Activated CD8-positive, alpha-beta T cell treated with anti-CD3 and anti-CD28 coated beads for 36 hours (primary cell): ENCODE measurements at places on chromosomes 12 and 14. TPM values are rescaled to one million over a fixed set of nuclear protein-coding genes. Genes with fewer than 3 reads are reported as not detected.

TOMM20L gene
- total RNA-seq: not detected

GZMB gene
- 1,779 TPM for total RNA-seq

CPM gene
- 3.0 TPM for total RNA-seq

LRRC10 gene
- total RNA-seq: not detected

SLC6A15 gene
- not detected for total RNA-seq

NGB gene
- not detected for total RNA-seq

MUCL1 gene
- total RNA-seq: not detected

DLGAP5 gene
- total RNA-seq: 84.0 TPM

GCN1 gene
- total RNA-seq: 130 TPM

CLEC2D gene
- total RNA-seq: 240 TPM

DNA sequence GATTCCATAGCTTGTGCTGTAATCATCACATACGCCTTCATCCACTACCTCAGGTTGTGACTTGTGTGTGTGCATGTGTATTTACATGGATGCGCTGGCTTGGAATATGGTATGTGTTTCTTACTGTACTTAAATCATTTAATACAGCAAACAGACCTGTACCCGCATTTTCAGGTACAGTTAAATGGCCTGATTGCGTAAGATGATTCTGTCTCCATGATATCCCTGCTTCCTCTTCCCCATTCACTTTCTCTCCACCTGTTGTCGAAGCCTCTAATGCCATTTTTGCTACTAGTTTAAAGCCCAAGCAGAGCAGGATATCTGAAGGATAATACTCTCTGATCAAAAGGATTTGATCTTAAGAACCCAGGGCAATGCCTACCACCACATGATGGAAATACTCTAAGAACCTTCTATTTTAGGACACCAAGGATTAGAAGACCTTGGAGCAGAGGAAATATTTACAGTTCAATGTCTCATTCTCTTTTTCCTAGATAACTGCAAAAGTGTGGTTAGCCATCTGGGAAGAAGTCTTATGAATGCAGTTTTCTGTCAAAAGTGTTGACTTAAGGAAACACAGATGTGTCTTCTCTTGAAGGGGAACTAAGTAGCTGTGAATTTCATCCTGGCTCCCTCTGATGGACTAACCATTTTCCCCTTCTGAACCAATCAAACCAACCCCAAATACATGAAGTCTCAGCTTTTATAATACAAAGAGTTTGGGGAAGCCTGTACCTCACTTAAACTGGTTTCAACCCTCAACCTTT is 78.7 kb downstream of the HELB start:
- no peaks in the 10 kb centered on the region for H3K27me3 ChIP-seq
- H3K4me1 ChIP-seq: no peaks in the 10 kb centered on the region
- H3K4me3 ChIP-seq: no peak overlapping the region
- H3K36me3 ChIP-seq: no peaks in the 10 kb centered on the region

- peaks cover 39% of the 10 kb centered on the region for H3K27me3 ChIP-seq
- H3K27ac ChIP-seq: peak overlapping the region; percentile 35
These were observed 6.0 kb downstream of the TMCC3 start for GRCh38 chr12:94644141-94644979.

GRCh38 chr14:92263681-92264080 is 59.3 kb upstream of the SLC24A4 start:
- peaks cover 12% of the 10 kb centered on the region for H3K4me1 ChIP-seq
- no peaks in the 10 kb centered on the region for H3K27me3 ChIP-seq
- DNase-seq: no peak
- no peak overlapping the region for H3K27ac ChIP-seq
- no peaks in the 10 kb centered on the region for H3K36me3 ChIP-seq
- no peak overlapping the region for H3K4me3 ChIP-seq

DNA sequence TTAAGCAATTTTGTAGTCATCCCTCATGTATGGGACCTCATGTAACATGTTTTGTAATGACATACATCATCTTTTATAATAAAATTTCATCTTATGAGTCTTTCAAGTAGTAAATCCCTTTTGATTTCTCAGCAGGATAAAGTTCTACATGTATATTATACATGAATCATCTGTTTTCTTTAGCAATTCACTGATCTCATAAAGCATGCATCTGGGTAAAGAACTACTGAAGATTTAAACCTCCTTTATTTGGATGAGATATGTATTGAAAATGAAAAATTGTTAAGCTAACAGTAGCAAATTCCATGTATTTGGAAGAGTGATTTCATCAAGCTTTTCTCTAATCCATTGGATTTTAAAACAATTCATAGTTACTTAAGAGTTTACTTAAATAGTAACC is 126.9 kb downstream of the KITLG start:
- no peaks in the 10 kb centered on the region for H3K4me1 ChIP-seq
- no peak overlapping the region for H3K4me3 ChIP-seq
- DNase-seq: no peak
- H3K27ac ChIP-seq: no peak overlapping the region
- H3K36me3 ChIP-seq: no peaks in the 10 kb centered on the region
- H3K27me3 ChIP-seq: no peaks in the 10 kb centered on the region

GRCh38 chr12:82326905-82327503 is 31.2 kb downstream of the CCDC59 start:
- H3K4me3 ChIP-seq: no peak overlapping the region
- no peak for DNase-seq
- H3K4me1 ChIP-seq: no peaks in the 10 kb centered on the region

DNA sequence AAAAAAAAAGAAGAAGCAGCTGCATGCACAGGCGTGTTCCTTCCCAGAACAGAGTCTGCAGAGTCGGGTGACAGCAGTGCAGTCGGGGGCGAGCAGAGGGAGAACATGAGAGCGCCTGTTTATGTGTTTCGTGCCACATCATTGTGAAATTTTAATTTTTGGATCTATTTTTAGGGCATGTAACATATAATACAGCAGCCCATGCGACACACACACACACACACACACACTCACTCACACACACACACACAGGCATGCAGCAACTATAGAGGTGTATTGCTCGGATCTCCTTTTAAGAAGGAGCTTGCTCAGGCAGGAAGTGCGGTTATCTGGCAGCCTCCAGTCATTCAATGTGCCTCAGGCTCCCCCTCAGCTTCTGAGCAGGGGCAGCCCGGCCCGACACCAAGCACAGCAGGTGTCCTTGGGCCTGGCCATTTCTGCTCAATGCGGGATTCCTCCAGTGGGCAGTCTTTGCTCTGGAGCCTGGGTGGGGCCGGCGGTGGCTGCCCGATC is 71.8 kb downstream of the ZNF664 start:
- peak; percentile 49 for DNase-seq
- H3K27me3 ChIP-seq: no peaks in the 10 kb centered on the region
- H3K4me3 ChIP-seq: no peak overlapping the region
- peaks cover 20% of the 10 kb centered on the region for H3K36me3 ChIP-seq
- peaks cover 5% of the 10 kb centered on the region for H3K4me1 ChIP-seq
- no peak overlapping the region for H3K27ac ChIP-seq

GRCh38 chr14:74917646-74918081 is 5.4 kb downstream of the RPS6KL1 start:
- H3K27me3 ChIP-seq: peaks cover 3% of the 10 kb centered on the region
- no peak for DNase-seq
- H3K36me3 ChIP-seq: no peaks in the 10 kb centered on the region

- DNase-seq: peak; percentile 4
- H3K36me3 ChIP-seq: no peaks in the 10 kb centered on the region
- H3K27ac ChIP-seq: no peak overlapping the region
- peaks cover 4% of the 10 kb centered on the region for H3K27me3 ChIP-seq
These were observed 25.5 kb upstream of the DTX1 start for GRCh38 chr12:113030875-113031525.

- no peak overlapping the region for H3K4me3 ChIP-seq
- DNase-seq: no peak
- H3K27me3 ChIP-seq: no peaks in the 10 kb centered on the region
- no peaks in the 10 kb centered on the region for H3K36me3 ChIP-seq
- no peak overlapping the region for H3K27ac ChIP-seq
These were observed 227.2 kb upstream of the TBX3 start for GRCh38 chr12:114911196-114911595.

DNA sequence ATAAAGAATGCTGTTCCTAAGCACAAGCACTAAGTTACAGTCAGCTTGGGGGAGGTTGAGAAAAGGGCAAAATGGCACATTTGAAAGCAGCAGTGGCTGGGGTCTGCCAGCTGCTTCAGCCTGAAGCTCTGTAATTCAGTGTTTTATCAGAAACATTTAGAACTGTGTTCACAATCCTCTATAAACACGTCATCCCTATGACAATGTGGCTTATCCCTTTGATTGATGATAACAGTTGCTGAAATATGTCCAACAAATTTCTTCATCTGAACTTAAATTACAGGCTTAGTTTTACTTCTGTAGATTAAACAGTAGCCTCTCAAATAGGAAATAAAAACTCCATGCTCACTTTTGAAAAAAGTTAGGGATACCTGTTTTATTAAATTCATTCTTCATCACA is 108.8 kb downstream of the VEZT start:
- H3K4me3 ChIP-seq: no peak overlapping the region
- DNase-seq: no peak
- H3K4me1 ChIP-seq: no peaks in the 10 kb centered on the region
- no peaks in the 10 kb centered on the region for H3K36me3 ChIP-seq

DNA sequence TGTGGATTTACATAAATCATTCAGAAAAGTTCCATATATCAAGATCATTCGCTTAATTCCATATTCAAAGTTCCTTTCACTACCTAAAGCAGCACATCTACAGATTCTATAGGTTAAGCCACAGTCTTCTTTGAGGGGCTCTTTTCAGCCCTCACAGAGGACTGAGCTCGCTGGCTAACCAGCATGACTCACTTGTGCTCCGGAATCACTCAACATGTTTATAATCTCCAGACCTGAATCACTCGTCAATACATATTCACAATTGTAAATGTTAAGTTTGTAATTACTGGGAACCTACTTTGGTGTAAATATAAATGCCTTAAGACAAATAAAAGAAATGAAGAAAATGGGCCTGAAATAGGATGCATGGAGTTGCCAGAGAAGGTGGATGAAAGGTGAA is 315.7 kb downstream of the TMEM132D start:
- no peaks in the 10 kb centered on the region for H3K27me3 ChIP-seq
- no peak overlapping the region for H3K27ac ChIP-seq
- DNase-seq: no peak
- no peaks in the 10 kb centered on the region for H3K4me1 ChIP-seq
- H3K4me3 ChIP-seq: no peak overlapping the region

DNA sequence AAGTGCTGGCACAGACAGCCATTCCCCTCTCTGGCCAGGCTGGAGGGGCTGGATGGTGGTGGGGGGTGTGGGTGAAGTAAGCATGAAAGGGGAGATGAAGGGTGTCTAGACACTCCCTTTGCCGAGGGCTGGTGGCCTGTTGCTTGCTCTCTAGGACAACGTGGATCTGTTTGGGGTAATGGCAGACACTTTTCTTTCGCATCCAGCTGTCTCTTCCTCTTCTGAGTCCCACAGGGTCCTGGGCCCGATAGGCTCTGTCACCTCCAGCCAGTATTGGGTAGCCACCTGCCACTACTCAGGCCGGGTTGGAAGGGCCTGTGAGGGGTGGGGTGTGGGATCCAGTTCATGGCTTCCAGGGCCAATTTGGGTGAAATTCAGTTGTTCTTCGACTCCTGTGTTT is 218.1 kb downstream of the CACNA1C start:
- H3K4me3 ChIP-seq: no peak overlapping the region
- H3K4me1 ChIP-seq: no peaks in the 10 kb centered on the region
- no peaks in the 10 kb centered on the region for H3K27me3 ChIP-seq
- no peak for DNase-seq
- H3K27ac ChIP-seq: no peak overlapping the region
- H3K36me3 ChIP-seq: no peaks in the 10 kb centered on the region

DNA sequence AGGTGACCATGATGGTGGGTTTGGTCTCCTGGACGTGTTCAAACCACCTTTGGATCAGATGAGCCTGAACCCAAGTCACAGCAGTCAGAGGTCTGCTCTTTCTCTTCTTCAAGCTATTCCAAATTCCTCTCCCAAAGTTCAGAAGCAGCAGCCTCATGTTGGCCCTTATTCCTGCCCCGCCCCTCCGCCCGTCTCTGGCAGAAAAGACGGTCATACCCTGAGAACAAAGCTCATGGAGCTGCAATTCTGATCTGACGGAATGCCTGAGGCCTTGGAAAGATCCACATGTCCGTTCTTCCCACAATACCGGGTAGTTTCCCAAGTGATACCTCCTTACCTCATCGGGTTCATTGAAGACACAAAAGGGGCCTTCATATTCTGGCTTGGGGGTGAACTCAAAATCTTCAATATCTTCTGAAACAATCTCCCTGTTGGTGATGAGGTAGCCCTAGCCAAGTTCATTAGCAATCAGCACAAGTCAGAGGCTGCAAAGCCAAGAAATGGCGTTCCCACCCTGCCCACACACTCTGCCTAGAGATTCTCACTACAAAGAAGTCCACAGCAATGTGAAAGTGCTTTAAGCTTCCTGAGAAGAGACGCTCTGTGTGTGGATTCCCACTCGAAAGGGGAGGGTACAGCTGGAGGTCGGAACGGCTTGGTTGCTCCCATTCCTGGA is 11.2 kb downstream of the POLE start:
- H3K4me1 ChIP-seq: no peaks in the 10 kb centered on the region
- H3K36me3 ChIP-seq: peaks cover 51% of the 10 kb centered on the region
- H3K27me3 ChIP-seq: no peaks in the 10 kb centered on the region
- H3K4me3 ChIP-seq: no peak overlapping the region
